ENCODE measurements at places on chromosomes 5 and 9.
A peak's percentile ranks its signal among the peaks of the same experiment; 100 is the strongest.

GRCh38 chr5:83570916-83571315 lies 99.4 kb downstream of the VCAN start:
- no peak for DNase-seq

DNA sequence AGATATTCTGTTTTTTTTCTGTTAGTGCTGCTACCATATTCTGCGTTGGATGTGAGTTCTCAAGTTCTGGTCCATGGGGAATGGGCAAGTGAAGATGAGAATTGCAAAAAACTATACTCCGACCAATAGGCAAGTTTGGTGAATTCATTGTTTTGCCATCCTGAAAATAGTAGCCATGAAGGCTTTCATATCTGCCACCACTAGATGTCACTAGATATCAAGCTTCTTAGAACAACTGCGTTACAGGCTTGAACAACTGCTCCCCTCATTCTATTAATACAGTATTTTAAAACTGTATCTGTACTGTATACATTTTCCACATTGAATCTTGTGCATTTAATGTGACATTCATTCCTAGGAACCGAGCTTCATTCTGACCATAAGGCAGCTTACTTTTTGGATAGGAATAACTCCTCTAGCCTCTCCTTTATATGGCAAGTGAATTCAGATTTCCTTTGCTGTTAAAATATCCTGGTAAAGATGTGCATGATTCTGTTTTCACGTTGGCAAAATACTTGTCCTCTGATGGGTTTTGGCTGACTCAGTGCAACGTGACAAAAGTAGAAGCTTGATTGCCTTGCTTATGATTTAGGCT lies 163.6 kb downstream of the SREK1 start:
- peak; percentile 83 for DNase-seq

GRCh38 chr5:142324136-142324870 lies 518 bp downstream of the SPRY4 start:
- peak; percentile 61 for DNase-seq

- peak; percentile 70 for DNase-seq
Measured at GRCh38 chr5:16616536-16617273, at the start of gene RETREG1. TSS of gene RETREG1 (minus strand) at chr5:16616997. CDS start at chr5:16616971, 26 bp downstream.

DNA sequence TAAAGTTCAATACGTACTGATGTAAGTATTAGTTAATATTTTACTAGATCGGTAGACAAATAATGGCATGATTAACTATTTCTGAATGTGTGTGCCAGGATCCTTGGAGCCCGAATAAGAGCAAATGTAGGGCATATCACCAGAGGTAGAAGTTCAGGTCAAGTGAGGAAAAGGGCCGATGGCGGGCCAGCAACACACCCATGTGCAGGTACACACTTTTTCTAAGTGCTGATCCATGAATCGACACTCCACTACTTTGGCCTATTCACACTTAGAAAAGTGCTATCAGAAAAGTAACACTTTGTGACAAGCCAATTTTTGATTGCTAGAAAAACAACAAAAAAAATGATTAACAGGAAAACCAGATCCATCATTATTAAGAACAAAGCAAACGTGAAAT lies 150.3 kb downstream of the AUH start:
- no peak for DNase-seq

DNA sequence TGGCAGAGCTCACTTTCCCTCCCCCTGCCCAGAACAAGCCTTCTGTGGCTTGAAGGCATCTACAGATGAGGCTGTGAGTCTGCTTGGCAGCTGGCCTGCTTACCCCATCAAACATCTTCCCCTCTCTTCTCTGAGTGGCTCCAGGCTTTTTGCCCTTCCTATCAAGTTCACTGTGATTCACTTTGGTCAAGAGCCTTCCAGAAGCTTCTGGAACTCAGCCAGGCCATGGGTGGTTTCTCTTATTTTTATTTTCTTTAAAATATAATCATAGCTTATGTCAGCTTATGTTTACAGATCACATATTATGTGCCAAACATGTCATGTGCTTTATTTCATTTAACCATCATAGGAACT lies 267.0 kb downstream of the SEC61B start:
- no peak for DNase-seq

DNA sequence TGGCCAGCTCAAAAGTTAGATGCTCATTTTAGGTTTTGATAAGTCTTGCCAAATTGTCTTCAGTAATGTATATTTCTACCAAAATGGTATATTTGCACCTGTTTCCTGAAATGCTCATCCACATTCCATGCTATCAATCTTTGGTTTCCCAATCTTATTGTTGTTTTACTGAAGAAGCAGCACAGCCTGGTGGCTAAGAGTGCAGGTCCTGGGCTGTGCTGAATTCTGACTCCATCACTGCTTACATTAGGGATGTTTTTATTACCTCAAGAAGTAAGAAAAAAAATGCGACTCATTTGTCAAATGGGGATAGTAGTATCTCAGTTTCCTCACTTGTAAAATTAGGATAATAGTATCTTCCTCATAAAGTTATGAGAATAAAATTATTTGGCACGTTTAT lies 13.6 kb upstream of the S100Z start:
- DNase-seq, result no peak

GRCh38 chr5:42898760-42899159 lies 87.1 kb upstream of the SELENOP start:
- DNase-seq, result no peak

DNA sequence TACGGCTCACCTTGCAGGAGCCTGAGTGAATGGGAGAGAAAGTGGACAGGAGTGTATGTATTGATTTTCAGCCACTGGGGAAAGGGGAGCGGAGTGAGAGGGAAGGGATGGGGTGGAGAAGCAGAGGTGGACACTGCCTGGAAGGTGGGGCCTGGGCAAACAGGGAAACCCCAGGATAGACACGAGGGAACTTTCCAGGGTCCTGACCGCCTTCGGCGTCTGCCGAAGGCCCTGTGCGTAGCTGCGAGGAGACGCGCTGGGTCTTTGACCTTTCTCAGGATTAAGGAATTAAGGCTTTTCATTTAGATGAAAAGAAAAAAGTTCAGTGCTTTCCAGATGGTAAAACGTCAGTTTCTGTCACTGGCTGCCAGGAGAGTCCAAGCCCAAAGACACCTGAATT lies 134.6 kb upstream of the RAPGEF1 start:
- peak; percentile 84 for DNase-seq

DNA sequence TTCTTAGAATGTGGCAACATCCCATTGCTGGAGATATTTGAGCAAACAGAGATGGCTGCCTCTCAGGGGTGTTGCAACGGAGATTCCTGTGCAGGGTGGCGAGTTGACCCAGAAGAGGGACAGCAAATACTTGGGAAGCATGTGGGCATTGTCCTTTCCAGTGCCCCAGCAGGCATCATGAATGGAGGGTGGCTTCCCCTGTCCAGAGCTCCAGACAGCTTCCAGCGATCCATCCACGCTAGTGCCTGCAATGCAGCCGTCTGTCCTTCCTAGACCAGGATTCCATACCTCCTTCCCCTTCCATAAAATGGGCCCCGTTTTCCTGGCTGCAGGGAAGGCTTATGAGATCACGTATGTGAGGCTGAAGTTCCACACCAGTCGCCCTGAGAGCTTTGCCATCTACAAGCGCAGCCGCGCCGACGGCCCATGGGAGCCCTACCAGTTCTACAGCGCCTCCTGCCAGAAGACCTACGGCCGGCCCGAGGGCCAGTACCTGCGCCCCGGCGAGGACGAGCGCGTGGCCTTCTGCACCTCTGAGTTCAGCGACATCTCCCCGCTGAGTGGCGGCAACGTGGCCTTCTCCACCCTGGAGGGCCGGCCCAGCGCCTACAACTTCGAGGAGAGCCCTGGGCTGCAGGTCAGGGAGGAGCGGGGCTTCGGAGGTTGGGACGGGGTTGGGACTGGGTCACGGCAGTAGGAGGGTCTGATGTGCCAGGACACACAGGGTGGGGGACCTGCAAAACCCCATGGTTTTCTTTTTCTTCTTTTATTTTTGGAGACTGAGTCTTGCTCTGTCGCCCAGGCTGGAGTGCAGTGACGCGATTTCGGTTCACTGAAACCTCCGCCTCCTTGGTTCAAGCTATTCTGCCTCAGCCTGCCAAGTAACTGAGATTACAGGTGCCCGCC lies 17.2 kb downstream of the LAMC3 start:
- no peak for DNase-seq

GRCh38 chr5:171651102-171651501 lies 134.5 kb upstream of the SMIM23 start:
- DNase-seq, result no peak

GRCh38 chr5:4570047-4570995 lies 569.8 kb upstream of the ADAMTS16 start:
- no peak for DNase-seq

- peak; percentile 60 for DNase-seq
Measured at GRCh38 chr9:116905171-116905588, 218.1 kb downstream of the TRIM32 start.

- DNase-seq, result peak; percentile 45
Measured at GRCh38 chr5:170266570-170267381, 30.8 kb downstream of the LCP2 start.

- DNase-seq, result no peak
Measured at GRCh38 chr9:88005240-88005639, 30.9 kb upstream of the CDK20 start.

- no peak for DNase-seq
Measured at GRCh38 chr9:133167769-133168168, 4.1 kb upstream of the GBGT1 start.

DNA sequence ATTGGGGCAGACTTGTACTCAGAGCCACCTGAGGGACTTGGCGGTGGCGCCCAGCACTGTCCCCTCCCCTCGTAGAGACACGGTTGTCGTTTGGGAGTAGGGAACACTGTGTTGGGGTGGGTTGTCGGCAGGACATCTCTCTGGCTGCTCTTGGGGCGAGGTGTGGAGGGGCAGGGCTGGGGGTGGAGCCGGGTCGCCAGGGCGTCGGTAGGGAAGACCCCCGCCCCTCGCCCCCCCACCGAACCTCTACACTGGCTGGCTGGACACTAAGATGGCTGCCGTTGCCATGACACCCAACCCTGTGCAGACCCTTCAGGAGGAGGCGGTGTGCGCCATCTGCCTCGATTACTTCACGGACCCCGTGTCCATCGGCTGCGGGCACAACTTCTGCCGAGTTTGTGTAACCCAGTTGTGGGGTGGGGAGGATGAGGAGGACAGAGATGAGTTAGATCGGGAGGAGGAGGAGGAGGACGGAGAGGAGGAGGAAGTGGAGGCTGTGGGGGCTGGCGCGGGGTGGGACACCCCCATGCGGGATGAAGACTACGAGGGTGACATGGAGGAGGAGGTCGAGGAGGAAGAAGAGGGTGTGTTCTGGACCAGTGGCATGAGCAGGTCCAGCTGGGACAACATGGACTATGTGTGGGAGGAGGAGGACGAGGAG lies 778 bp downstream of the TRIM41 start:
- peak; percentile 95 for DNase-seq

DNA sequence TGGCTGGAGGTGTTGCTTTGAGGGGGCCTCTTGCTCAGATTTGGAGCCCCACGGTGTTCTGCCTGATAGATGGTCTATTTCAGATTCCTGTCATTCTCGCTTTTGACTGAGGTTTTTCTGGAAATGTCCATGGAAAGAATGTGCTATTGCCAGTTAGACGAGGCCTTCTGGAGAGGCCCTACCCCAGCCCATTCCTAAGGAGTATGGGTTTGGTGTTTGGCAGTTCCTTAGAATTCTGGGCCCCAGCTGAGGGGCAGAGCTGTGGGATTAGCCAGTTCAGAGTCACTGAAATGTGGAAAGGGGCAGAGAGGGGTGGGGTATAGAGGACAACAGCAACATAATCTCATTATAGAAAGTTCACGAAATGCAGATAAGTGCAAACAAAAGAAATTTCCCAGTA lies 50.5 kb downstream of the GALNT10 start:
- peak; percentile 57 for DNase-seq

- DNase-seq, result no peak
Measured at GRCh38 chr9:93020151-93020550, 38.4 kb upstream of the SUSD3 start.

GRCh38 chr5:74179179-74179578 lies 461.3 kb downstream of the ENC1 start:
- peak; percentile 43 for DNase-seq

Data from neural progenitor cell (in vitro differentiated cells).